ENCODE measurements at places on chromosomes 12 and 14.

DNA sequence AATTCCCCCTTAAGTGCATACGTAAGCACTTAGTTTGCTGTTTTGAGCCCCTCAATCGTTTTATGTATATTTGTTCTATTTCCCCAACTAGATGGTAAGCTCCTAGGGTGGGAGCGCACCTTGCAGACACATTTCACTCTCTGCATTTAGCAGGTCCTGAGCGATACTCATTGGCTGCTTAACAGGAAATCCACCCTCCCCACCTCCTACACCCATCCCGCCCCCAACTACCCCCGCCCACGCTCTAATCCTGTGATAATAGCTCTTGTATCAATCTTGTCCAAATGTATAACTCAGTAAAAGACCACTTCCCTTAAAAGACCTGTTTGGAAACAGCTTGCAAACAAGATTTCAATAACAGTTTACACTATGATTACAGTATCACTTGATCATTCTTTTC, 8.1 kb downstream of the LPAR5 start:
- no peak for DNase-seq

DNA sequence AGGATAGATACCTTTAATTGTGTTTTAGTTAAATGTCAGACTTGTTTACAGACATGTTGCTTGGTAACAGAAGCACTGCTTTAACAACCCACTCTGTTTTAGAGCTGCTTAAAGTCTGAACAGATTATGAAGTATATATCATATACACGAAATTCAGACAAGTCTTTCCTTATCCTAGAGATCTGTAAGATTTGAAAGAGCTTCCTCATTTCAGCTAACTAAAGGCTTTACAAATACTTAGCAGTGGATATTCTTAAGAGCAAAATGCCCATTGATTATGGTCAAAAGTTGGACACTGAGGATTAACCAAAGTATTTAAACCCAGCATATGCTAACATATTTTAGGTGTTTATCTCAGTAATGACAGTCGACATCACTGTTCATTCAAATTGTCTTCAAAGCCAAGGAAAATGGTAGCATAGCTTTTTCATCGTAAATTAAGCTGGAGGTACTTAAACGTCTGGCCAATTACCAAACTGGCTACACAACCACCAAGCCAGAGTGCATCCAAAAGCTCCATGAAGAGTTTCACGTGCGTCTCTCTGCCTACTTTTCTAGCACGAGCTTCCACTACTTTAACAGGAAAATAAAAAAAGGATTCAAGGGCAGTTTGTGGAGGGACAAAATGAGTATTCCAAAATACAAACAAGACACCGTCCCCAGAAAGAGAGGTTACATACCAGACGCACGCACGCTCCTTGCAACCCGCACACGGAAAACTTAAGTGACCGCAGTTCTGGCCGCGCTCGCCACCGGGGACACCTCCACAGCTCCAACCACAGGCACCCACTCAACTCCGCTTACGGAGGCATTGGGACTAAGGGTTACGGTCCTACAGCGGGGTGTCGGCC, 565 bp downstream of the CEP83 start:
- peak; percentile 12 for DNase-seq

GRCh38 chr12:69509904-69510827, 40.0 kb downstream of the FRS2 start:
- no peak for DNase-seq

- no peak for DNase-seq
Observed at GRCh38 chr14:101977311-101978071, 13.1 kb downstream of the DYNC1H1 start.

GRCh38 chr12:62319058-62319457, 58.9 kb downstream of the USP15 start:
- no peak for DNase-seq

- DNase-seq, result no peak
Observed at GRCh38 chr14:70821584-70822529, 12.5 kb upstream of the MAP3K9 start.

- DNase-seq, result no peak
Observed at GRCh38 chr14:97106609-97107008, 309.4 kb downstream of the VRK1 start.

- no peak for DNase-seq
Observed at GRCh38 chr14:76307786-76308780, 67.9 kb upstream of the ESRRB start.

GRCh38 chr12:122318607-122319605, 52.6 kb upstream of the VPS33A start:
- DNase-seq, result peak; percentile 99

DNA sequence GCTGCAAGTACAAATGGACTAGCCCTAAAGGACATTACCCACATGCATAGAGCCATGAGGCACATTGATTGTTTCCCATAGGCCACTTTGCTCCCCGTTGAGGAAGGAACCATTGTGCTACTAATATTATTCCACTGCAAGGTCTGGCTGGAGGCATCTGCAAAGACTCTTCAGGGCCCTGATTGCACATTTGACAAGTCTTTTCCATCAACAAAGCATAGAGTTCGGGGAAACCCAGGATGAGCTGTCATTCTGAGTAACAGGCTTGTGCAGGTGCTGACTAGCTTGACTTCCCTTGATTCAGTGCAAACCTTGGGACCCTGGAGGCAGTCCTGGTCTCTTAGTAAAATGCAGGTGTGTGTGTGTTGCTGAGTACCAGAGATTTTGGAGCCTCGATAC, 73.8 kb downstream of the SUSD6 start:
- DNase-seq, result no peak

DNA sequence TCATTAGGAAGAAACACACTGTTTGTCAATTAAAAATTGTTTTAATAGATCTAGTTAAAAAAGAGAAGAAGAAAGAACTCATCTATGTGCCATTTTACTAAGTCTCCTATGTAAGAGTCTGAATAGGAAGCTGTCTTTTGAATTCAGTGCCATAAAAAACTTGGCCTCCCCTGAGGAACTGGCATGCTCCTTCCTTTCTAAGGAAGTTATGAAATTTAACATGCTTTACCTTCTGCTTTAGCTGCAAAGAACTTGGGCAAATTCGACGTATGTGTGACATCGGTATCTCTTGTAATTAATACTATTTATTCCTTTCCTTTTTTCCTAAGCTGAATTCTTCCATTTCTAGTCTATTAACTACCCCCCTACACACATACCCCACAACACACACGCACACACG, 12.5 kb downstream of the TM7SF3 start:
- DNase-seq, result no peak

DNA sequence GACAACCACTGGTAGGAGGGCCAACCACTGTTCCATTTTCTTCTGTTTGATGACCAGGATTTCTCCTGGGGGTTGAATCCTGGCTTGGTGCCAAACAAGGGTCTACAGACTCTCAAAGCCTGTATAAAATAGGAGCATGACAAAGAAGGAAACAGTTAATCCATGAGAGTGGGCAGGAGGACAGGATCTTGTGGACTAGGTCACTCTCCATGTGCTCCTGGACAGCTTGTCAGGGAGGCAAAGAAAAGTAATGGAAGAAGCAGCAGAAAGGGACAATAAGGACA, 243.7 kb downstream of the AKAP6 start:
- no peak for DNase-seq

- no peak for DNase-seq
Observed at GRCh38 chr12:125164541-125164940, 99.3 kb downstream of the AACS start.

- peak; percentile 67 for DNase-seq
Observed at GRCh38 chr12:47527816-47528215, 178.0 kb downstream of the RPAP3 start.

- no peak for DNase-seq
Observed at GRCh38 chr12:10154145-10154496, 17.8 kb downstream of the OLR1 start.

DNA sequence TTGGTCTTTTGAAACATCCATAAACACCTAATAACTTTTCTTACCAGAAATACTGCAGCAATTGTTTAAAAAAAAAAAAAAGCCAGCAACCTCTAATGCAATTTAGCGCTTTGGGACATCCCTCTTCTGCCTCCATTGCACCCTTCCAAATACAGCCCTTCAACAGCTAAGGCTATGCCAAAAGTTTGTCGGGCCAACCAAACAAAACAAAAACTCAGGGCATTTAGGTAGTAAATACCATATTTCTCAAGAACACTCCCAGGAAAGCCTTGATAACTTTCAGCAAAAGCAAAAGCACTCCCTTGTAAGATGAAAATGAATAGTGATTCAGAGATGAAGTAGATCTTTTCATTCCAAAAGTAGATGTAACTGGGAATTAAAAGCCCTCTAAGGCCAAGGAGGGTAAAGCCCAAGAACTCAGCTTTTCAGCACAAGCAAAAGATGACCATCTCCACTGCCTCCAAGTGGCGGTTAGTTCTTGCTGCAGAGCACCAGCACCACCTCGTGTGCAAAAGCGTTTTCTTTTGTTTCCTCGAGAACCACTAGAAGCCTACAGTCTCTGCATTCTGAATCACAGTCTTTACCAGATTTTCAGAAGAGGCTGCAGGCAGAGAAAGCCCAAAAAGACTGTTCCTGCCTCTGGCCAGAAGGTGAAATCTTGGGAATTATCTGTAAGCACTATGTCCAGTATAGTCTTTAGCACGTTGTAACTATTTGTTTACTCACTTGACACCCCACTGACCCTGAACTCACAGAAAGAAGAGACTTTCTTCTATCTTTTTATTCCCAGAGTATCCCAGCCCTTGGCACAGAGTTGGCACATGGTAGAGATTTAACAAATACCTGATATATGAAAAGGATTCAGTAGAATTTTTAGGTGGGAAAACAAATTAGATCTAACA, 53.1 kb downstream of the SIX6 start:
- DNase-seq, result no peak

DNA sequence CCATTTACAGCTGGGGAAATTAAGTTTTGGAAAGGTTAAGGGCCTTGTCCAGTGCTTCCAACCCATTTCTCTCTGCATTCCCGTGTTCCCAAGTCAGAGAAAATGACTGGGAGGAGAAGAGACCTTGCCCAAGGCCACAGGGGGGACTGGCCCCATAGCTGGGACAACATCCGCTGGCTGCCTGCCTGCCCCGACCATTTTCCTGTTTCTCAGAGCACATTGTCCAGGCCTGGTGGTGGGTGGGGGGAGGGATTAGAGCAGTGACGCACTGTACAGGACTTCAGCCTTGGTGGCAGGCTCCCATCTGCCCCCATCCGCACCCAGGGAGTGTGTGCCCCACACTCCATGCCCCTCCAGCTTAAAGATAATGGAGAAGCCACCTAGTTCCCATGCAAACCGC, 27.7 kb downstream of the DIO3 start:
- no peak for DNase-seq

DNA sequence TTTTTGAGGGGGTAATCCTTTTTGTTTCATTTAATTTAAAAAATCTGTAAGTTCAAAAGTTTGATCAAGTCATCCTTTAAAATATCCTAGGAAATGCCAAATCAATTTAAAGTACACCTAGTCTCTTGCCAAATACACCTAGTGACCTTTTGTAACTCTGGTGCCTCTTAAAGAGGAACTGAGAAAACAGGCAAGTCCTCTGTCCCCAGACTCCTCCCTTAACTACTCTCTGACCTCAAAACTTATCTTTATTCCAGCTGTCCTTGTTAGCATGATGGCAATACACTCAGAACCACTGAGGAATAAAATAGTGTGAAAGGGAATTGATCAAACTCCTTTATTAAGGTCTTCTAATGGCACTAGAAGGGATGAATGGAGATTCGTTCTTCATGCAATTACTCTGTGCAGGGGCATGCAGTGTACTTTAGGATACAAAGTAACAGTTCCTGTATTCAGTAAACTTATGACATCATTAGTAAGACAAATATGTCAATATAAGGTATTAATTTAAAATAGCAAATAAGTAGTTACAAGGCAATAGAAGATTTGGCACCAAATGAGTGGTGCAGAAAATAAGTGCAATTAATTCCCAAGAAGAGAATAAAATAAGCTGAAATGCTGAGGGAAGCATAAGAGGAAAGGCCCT, 3.3 kb downstream of the FAR2 start:
- no peak for DNase-seq

DNA sequence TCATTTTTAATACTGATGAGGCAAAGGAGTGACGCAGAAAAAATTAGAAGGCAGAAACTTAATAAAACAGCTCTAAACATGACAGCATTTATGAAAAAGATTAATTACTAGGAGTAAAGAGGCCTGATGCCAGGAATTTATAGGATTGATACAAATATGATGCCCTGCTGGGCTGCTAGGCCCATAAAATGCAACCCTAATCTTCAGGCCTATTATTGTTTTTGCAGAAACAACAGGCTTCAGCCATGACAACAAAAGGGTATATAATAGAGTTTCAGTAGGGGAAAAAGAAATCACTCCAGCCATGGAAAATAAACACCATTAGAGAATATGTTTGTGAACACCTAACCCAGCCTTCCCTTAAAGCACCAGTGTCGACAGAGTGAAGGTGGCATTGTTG, 50.6 kb downstream of the OTX2 start:
- DNase-seq, result no peak

- no peak for DNase-seq
Observed at GRCh38 chr12:132295101-132295526, 34.3 kb downstream of the GALNT9 start.

- no peak for DNase-seq
Observed at GRCh38 chr12:41731061-41731460, 413.6 kb downstream of the GXYLT1 start.

DNA sequence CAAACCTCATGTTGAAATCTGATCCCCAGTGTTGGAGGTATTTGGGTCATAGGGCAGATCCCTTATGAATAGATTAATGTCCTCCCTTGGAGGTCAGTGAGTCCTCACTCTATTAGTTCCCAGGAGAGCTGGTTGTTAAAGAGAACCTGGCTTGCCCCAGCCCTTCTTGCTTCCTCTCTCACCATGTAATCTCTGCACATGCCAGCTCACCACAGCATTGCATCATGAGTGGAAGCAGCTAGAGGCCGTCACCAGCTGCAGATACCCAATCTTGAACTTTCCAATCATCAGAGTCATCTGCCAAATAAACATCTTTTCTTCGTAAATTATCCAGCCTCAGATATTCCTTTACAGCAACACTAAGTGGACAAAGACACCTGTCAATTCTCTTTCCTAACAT, 161.8 kb upstream of the IGF1 start:
- no peak for DNase-seq

DNA sequence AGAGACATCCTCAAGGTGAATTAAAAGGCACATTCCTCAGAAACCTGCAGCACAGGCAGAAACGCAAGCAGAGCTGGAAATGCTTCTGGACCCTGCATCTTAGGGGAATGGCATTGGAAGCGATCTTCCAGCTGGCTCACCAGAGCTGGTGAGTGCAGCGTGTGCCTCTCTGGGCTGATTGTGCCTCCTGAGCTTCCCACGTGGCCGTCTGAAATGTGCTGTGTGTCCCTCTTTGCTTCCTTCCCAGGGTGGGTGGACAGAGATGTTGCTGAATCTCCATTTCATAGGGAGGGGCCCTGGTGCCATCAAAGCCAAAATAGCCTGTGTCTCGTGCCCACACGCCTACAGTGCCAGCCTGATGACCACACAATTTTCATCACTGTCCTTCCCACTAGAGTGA, 34.3 kb upstream of the TMEM132D start:
- DNase-seq, result no peak

DNA sequence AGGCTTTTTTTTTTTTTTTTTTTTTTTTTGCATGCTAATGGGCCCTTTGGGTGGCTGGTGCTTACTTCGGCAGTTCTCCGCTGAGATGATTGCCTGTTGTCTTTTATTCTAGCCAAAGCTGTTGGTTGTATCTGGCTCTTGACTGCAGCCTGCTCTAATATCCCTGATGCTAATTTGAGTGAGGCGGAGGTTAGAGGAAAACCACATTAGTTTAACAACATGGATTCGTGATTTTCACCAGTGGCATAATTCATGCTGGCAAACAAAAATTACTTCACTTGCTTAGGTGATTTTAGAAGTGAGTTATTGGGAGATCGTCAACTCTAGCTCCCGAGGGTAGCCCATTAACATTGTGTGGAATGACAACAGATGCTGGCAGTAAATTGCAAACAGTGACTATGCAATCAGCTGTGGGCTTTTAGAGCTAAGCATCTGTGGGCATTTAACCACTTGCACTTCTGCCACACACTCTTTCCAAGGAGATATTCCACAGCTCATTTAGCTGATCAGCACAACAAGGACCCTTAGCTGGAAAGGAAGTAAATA, 97.6 kb upstream of the ZDHHC17 start:
- no peak for DNase-seq

Data from GM04503 (cell line).